Stimulated activated CD8-positive, alpha-beta memory T cell treated with anti-CD3 and anti-CD28 coated beads, Interleukin-4, amount 100 ng/mL, for 1 hour (primary cell): ENCODE measurements at places on chromosomes 1 and 21.

DNA sequence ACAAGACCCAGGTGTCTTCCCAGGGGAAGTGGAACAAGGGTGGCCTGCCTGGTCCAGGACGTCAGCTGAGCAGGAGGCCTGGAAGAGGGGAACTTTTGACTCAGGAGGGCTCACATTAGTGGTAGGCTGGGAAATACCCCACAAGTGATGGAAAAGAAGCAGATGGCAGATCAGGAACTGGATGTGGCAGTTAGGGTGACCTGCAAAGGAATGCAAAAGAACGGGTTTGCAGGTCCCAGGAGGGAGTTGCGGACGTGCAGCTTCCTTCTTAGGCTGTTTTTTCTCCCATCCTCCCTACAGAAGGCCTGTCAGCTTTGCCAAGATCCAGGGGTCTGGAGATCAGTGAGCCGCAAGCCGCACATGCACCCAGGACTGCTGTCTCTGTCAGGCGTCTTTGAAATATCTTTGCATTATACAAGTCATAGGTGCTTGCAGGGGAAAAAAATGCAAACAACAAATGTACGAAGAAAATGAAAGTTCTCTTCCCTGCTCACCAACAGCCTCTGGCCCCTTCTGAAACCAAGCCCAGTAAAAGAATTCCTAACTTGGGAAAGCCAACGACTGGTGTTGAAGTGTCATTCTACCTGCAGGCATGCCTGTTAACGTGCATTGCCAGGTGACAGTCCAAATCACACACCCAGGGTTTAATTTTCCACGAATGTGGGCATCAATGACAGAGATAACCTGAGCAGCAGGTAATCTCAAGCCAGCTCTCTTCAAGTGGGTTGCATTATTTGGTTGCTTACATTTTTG is 34.4 kb downstream of the NENF start:
- DNase-seq = no peak

GRCh38 chr1:25082995-25083394 is 149.3 kb downstream of the SYF2 start:
- no peak for DNase-seq

GRCh38 chr1:63108206-63108605 is 214.2 kb upstream of the FOXD3 start:
- no peak for DNase-seq

DNA sequence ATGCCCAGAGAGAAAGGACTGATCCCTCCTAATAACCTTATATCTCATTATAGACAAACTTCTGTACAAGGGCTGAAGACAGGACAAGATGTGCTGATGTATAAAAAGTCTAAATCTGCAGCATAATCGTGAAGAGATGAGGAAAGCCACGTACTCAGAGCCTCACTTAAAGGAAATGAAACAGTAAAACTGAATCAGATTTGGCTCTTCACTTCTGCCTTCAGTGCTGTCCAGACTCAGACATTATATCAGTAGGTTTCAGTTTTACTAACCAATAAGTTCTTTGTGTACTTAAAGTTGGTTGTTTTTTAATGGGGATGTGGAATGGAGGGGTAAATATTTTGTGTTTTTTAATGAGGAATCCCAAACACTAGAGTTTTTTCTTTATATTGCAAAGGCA is 45.3 kb upstream of the RGS1 start:
- DNase-seq = no peak

- DNase-seq = no peak
These were observed 417.2 kb downstream of the PCP4 start for GRCh38 chr21:40284409-40284808.

DNA sequence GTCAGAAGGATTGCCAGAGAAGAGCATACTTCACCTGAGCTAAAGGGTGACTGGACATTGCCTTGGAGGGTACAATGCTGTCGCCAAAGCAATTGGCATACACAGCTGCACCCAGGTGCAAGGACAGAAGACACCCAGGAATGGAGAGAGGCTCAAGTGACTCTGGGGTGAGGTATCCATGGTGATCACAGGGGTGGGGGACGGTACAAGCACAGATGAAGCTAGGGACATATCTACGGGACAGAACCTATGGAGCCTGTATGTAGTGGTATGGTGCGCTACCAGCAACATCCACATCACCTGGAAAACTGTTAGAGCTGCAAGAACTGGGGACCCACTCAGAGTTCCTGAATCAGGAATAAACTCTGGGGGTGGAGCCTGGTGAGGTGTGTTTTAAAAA is 286.1 kb downstream of the PCP4 start:
- DNase-seq = no peak

DNA sequence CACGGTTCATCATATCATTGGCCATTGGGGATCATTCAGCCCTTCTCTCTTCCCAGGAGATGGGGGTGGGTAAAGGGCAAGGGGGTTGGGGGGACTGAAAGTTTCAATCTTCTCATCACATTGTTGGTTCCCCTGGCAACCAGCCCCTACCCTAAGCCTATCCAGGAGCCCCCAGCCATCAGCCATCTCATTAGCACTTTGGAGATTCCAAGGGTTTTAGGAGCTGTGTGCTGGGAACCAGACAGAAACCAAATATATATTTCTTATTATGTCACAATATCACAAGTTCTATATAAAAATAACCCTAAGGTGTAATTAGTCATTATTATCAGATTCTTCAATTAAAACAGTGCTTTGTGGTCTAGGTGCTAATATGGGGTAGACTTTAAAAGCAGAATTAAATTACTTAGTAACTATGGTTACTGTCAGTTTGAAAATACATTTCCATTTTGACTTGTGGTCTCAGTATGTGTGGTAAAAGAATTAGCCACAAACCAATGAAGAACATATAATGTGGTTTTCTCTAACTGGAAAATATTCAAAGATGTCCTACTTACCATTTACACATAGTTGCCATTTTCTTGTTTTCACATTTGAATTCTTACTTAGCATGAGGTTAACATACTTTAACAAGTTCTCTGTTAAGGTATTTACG is 28.1 kb downstream of the IL23R start:
- no peak for DNase-seq

DNA sequence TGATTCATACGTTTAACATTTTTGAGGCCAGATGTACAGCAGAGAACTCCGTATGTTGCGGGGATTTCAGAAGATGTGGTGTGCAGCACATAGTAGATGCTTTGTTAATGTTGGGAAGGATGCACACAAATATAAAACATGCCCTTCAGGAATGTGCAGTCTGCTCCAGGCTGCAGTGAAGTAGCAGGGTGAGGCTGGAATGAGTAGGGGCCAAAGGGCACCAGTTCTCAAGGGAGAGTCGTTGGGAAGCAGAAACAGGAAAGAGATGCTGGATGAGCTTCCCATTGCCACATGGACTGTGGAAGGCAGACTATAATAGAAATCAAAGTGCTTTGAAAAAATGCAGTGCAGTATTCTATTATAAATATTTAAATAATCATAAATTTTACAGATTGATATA is 126.9 kb downstream of the NOS1AP start:
- no peak for DNase-seq

GRCh38 chr1:225882694-225883615 is 775 bp upstream of the TMEM63A start:
- DNase-seq = no peak

GRCh38 chr1:68969441-68969840 is 472.6 kb upstream of the DEPDC1 start:
- DNase-seq = no peak

- DNase-seq = no peak
These were observed 213.8 kb downstream of the HHIPL2 start for GRCh38 chr1:222334026-222334680.

- no peak for DNase-seq
These were observed 6.1 kb downstream of the INTS3 start for GRCh38 chr1:153733970-153734369.

GRCh38 chr1:32989160-32990050 is 24.8 kb upstream of the RNF19B start:
- DNase-seq = no peak

DNA sequence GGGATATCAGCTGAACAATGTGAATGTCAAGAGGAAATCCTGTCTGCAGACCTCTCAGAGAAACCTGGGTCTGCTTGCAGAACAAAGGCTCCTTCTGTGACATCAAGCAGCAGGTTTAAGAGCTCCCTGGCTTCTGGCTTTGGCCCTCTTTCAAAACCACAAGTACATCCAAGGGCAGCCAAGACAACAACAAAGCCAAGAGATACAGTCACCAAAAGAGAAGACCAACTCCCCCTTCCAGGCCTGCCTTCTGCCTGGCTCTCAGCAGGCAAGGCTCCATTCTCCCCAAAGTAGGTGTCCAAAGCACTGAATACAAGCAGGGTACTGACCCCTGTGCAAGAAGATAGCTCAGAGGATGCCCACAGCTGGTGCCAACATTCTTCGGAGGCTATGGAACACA is 11.5 kb downstream of the BCAR3 start:
- no peak for DNase-seq

- DNase-seq = no peak
These were observed 28.8 kb downstream of the AHDC1 start for GRCh38 chr1:27574871-27575831.

GRCh38 chr1:245582026-245582425 is 427.2 kb downstream of the KIF26B start:
- DNase-seq = no peak

DNA sequence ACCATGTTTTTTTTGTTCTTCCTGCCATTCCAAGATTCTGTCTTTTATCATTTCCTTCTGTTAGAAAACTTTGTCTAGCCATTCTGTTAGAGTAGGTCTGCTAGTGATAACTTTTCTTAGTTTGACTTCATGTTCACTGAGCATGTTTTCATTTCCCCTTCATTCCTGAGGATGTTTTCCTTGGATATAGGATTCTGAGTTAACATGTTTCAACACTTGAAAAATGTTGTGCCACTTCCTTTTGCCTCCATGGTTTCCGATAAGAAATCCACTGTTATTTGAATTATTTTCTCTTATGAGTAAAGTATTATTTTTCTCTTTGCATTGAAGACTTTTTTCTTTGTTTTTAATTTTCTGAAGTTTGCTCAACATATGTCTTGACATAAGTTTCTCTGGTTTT is 66.7 kb downstream of the ATP1A1 start:
- no peak for DNase-seq

- no peak for DNase-seq
These were observed 5.9 kb downstream of the NRIP1 start for GRCh38 chr21:15058854-15059263.

- DNase-seq = no peak
These were observed 152.4 kb downstream of the PRDM16 start for GRCh38 chr1:3221112-3222041.

- peak; percentile 4 for DNase-seq
These were observed 1.3 kb downstream of the PCNT start for GRCh38 chr21:46325073-46325912.

DNA sequence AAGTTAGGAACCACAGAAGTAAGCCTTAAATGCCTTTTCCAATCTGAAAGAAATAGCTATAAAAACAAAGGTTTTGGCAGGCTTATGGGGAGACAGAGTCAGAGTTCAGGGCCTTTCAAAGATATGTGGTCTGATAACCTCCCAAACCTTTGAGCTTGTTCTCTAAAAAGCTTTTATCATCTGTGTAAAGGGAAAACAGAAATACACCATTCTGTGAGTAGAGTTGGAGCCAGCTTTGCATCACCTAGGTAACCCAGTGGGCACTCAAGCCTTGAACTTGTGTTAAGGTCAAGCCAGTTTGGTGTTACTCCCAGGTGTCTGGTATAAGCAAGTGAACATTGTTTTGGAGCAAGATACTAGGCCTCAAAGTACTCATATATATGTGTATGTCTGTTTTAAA is 50.1 kb downstream of the LAMC1 start:
- DNase-seq = no peak

- DNase-seq = no peak
These were observed 872.4 kb downstream of the BRINP3 start for GRCh38 chr1:189605226-189605625.

DNA sequence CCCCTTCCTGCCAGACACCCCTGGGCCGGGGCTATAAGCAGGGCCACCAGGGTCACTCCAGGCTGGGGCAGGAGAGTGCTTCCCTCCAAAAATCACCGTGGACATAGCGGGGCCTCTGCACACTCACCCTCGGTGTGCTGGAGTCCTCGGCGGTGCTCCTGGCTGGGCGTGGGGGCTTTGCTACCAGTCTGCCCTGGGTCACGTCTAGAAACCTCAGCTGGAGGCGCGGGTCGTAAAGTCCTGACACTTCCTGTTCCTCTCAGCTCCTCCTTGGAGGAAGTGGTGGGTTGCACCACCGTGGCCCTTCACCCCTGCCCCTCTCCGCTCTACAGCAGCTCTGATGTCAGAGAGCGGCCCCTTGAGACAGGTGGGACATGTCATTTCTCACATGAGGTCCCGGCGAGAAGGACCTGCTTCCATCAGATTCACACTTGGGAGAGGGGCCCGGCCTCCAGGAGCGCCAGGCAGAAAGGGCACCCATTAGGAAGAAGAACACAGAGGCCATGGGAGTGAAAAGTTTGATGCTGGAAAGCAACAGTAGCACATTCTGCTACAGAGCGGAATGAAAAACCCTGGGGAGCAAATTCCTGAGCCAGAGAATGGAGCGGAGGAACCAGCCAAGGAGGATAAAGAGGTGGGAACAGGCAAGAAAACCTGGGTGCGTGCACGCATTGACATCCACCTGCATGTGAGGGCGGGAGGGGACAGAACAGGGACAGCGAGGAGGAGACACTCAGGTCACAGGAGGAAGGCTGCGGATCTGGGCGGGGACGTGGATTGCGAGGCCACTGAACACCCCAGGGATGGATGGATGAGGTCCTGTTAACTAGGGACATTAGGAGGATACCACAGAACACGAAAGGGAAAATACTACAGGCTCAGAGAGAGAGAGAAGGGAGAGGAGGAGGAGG is at the start of gene ITGB2:
Gene ITGB2 (minus strand): TSS at position 206 of the 911 bp plus-strand sequence. CDS start 10,117 bp downstream, outside the sequence.
- DNase-seq = no peak

GRCh38 chr1:29679316-29679715 is 443.0 kb downstream of the PTPRU start:
- no peak for DNase-seq

GRCh38 chr1:178411756-178412399 is 84.9 kb downstream of the CLEC20A start:
- DNase-seq = no peak

DNA sequence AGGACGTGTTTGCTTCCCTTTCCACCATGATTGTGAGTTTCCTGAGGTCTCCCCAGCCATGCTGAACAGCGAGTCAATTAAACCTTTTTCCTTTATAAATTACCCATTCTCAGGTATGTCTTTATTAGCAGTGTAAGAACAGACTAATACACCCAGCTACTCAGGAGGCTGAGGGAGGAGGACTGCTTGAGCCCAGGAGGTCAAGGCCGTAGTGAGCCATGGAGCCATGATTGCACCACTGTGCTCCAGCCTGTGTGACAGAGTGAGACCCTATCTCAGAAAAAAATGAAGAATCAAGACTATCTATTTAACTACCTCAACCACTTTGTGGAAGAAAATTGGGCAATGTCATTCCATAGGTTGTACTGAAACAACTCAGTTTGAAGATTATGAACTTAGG is 54.6 kb upstream of the SEC16B start:
- DNase-seq = no peak

DNA sequence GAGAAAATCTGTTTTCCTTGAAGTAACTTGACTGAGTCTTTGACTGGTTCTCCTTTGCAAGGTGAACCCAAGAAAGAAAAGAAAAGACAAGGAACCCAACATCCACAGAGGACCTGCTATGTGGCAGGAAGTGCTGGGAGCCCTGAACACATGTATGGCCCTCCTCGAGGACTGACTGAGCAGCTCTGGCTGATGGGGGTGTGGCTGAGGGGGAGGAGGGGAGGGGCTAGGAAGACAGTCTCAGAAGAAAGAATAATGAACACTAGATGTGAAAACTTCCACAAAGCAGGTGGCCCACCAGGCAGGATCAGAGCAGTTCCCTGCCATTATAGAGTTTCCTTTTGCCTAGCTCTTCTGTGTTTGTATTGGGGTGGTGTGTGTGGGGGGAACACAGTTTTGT is 26.1 kb downstream of the NENF start:
- no peak for DNase-seq

- no peak for DNase-seq
These were observed 117.0 kb downstream of the TGFB2 start for GRCh38 chr1:218462116-218462515.
